ENCODE measurements at places on chromosomes 3 and 15. TPM values are rescaled to one million over a fixed set of nuclear protein-coding genes. Genes with fewer than 3 reads are reported as not detected.

Gene KPNA1
- total RNA-seq = 38.6 TPM

Gene SENP2
- 48.6 TPM for total RNA-seq

Gene NIT2
- total RNA-seq = 13.6 TPM

Gene CPB1
- not detected for total RNA-seq

Gene CHMP2B
- 23.9 TPM for total RNA-seq

Gene RARB
- 6.9 TPM for total RNA-seq

Gene MFSD1
- total RNA-seq = 269 TPM

Gene CCR3
- not detected for total RNA-seq

Gene ESYT3
- total RNA-seq = 0.26 TPM

Gene LSAMP
- total RNA-seq = 0.19 TPM

Gene GHRL
- total RNA-seq = not detected

Gene GASK1A
- total RNA-seq = 0.92 TPM

Gene RGMA
- total RNA-seq = 0.40 TPM

Gene USP19
- total RNA-seq = 37.3 TPM

Gene IQGAP1
- total RNA-seq = 385 TPM

Gene NRROS
- 2.9 TPM for total RNA-seq

Gene GOLGA8K
- total RNA-seq = 0.31 TPM

Gene B4GALT4
- total RNA-seq = 56.8 TPM

Gene ANKRD34C
- not detected for total RNA-seq

Gene TRH
- total RNA-seq = not detected

Gene IMPG2
- 0.44 TPM for total RNA-seq

Gene RASL12
- not detected for total RNA-seq

Gene GOLGA6A
- total RNA-seq = not detected

Gene ANKUB1
- not detected for total RNA-seq

Gene GRK7
- not detected for total RNA-seq

Gene CAV3
- total RNA-seq = not detected

Gene RAD51
- 6.9 TPM for total RNA-seq

Gene HDC
- not detected for total RNA-seq

Gene CCR1
- total RNA-seq = 0.13 TPM

Gene ZNF445
- 6.5 TPM for total RNA-seq

Gene IL5RA
- not detected for total RNA-seq

Gene ATP1B3
- total RNA-seq = 95.1 TPM

Gene CPNE4
- total RNA-seq = not detected

Gene RLBP1
- not detected for total RNA-seq

Gene ANKDD1A
- total RNA-seq = 6.7 TPM

Gene CADPS
- 0.40 TPM for total RNA-seq

All from aortic smooth muscle cell (primary cell).